H1 (cell line): ENCODE measurements at places on chromosomes 2 and 18. TPM values are rescaled to one million over a fixed set of nuclear protein-coding genes. Genes with fewer than 3 reads are reported as not detected.

UGT1A10 gene
- not detected in 2 replicates for total RNA-seq

SLC16A14 gene
- 1.8 and 2.1 TPM in 2 replicates for total RNA-seq

CCDC141 gene
- 21.4 and 21.6 TPM in 2 replicates for total RNA-seq

GRCh38 chr2:135030826-135031225 lies 16.4 kb downstream of the MAP3K19 start:
- no peak for DNase-seq

- DNase-seq: no peak
Measured at GRCh38 chr2:85319796-85320195, 8.0 kb downstream of the TGOLN2 start.

GRCh38 chr2:146661473-146662096 lies 1183.2 kb upstream of the ACVR2A start:
- no peak for DNase-seq

DNA sequence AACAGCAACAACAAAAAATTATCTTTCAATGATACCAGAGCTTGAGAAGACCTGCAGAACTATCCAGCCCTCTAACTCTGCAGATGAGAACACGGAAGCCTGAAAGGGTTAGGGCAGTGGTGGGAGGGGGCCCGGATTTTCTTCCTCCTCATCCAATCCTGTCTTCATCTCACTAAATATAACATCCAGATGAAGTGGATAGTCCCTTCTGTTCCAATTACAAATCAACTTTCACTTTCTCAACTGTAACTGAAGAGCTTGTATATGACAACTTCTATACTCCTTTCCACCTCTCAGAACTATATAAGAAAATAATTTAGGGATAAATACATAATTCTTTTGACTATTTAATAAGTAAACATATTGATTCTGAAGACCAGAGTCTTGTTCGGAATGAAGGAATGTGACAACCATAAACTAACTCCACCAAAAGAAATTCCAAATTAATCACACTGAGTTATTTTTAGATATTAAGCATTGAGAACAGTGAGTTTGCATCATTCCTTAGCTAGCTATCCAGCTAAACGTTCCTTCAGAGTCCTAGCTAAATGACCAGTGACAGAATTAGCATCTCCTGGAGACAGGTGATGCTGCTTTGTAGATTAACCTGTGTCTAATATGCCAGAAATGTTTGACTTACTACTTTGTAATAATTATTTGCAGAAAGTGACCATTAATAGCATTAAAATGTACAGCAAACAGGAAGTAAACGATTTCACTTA lies 32.7 kb downstream of the SFT2D3 start:
- no peak for DNase-seq
